ENCODE measurements at places on chromosomes 6 and 20. TPM values are rescaled to one million over a fixed set of nuclear protein-coding genes. Genes with fewer than 3 reads are reported as not detected.

GRCh38 chr6:66199171-66199570 lies 492.1 kb upstream of the EYS start:
- H3K4me3 ChIP-seq: no peak overlapping the region
- no peak for DNase-seq
- no peaks in the 10 kb centered on the region for H3K36me3 ChIP-seq
- no peaks in the 10 kb centered on the region for H3K4me1 ChIP-seq

Gene KCNQ2
- total RNA-seq: not detected

GRCh38 chr6:148263010-148263409 lies 79.6 kb upstream of the SASH1 start:
- H3K4me1 ChIP-seq: peaks cover 32% of the 10 kb centered on the region
- H3K36me3 ChIP-seq: no peaks in the 10 kb centered on the region
- DNase-seq: peak; percentile 77
- no peaks in the 10 kb centered on the region for H3K27me3 ChIP-seq

GRCh38 chr6:132131758-132132157 lies 180.6 kb upstream of the CCN2 start:
- no peak for DNase-seq
- no peaks in the 10 kb centered on the region for H3K36me3 ChIP-seq
- H3K27ac ChIP-seq: no peak overlapping the region
- no peak overlapping the region for H3K4me3 ChIP-seq
- H3K27me3 ChIP-seq: no peaks in the 10 kb centered on the region

- no peaks in the 10 kb centered on the region for H3K27me3 ChIP-seq
- no peak for DNase-seq
- H3K36me3 ChIP-seq: no peaks in the 10 kb centered on the region
- no peak overlapping the region for H3K4me3 ChIP-seq
- no peak overlapping the region for H3K27ac ChIP-seq
- no peaks in the 10 kb centered on the region for H3K4me1 ChIP-seq
These were observed 87.1 kb upstream of the GJE1 start for GRCh38 chr6:142045380-142046278.

DNA sequence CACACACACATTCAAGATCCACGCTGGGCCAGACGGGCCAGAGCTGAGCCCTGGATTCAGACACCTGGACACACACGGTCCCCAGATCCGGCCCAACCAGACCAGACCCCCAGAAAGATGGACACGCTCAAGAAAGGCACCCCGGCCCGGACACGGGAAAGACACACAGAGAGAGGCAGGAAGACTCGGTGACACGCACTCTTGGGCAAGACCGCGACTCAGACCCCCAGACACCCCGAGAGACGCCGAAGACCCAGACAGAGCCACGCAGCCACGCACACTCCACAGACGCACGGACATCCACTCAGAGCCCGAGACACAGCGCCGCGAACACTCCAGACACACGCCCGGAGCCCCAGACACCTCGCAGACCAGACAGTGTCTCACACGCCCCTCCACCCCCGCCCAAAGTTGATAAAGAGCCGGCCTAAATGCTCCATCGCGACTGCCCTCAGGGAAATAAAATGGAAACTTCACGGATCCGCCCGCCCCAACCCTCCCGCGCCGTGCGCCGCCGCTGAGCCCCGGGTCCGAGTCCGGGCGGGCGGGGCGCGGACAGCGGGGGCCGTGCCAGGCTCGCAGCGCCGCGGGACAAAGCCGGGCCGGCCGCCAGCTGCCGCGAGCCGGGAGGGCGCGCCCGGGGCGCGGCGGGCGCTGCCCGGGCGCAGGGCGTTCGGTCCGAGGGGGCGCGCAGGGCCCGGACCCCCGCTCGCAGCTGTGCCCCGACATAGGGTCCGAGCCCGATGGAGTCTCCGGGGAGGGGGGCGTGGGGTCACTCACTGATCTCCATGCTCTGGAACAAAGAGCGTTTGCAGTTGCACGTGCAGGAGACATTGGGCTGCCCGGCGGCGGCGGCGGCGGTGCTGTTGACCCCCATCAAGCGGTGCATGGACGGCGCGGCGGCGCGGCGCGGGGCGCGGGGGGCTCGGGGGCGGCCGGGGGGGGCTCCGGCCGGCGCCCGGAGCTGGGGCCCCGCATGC lies 831 bp downstream of the PMEPA1 start:
- peaks cover 44% of the 10 kb centered on the region for H3K4me1 ChIP-seq
- H3K27me3 ChIP-seq: no peaks in the 10 kb centered on the region
- peak overlapping the region; percentile 80 for H3K27ac ChIP-seq
- no peaks in the 10 kb centered on the region for H3K36me3 ChIP-seq
- DNase-seq: peak; percentile 35
- H3K4me3 ChIP-seq: peak overlapping the region; percentile 42

Data from thyroid gland (tissue), 4 donors.